Peyer's patch (tissue), 4 donors: ENCODE measurements at places on chromosomes 1 and 21. TPM values are rescaled to one million over a fixed set of nuclear protein-coding genes. Genes with fewer than 3 reads are reported as not detected.

The LEFTY2 gene
- not detected for total RNA-seq

The SLAMF9 gene
- total RNA-seq: not detected

The KCNJ15 gene
- not detected for total RNA-seq

The LCE2A gene
- total RNA-seq: not detected

The NPR1 gene
- total RNA-seq: 6.0 TPM

The MYOG gene
- total RNA-seq: not detected

The AGT gene
- total RNA-seq: 44.9 TPM

The SLC25A34 gene
- total RNA-seq: 73.7 TPM

The UCHL5 gene
- 39.6 TPM for total RNA-seq

The TTC39A gene
- total RNA-seq: 31.6 TPM

The GPR25 gene
- total RNA-seq: not detected

The ACTN2 gene
- not detected for total RNA-seq

The CLCA1 gene
- total RNA-seq: 259 TPM

The AMPD1 gene
- total RNA-seq: 2.5 TPM

The WDR3 gene
- total RNA-seq: 8.2 TPM

The TACSTD2 gene
- 0.47 TPM for total RNA-seq

The ADGRB2 gene
- total RNA-seq: 15.1 TPM

The TCP10L gene
- not detected for total RNA-seq

The ZNF644 gene
- 111 TPM for total RNA-seq

The AADACL4 gene
- not detected for total RNA-seq

The NBPF26 gene
- 18.5 TPM for total RNA-seq

The DSTYK gene
- total RNA-seq: 7.0 TPM

The C1orf50 gene
- total RNA-seq: 11.6 TPM

The SYCP1 gene
- total RNA-seq: not detected
